ENCODE measurements at places on chromosomes 16 and 17.

- DNase-seq = peak; percentile 19
Observed at GRCh38 chr16:48542020-48542473, 67.9 kb downstream of the N4BP1 start.

GRCh38 chr17:7133424-7133823 lies 18.8 kb upstream of the ASGR2 start:
- peak; percentile 57 for DNase-seq

- DNase-seq = no peak
Observed at GRCh38 chr16:12392585-12393091, 411.0 kb downstream of the CPPED1 start.

- no peak for DNase-seq
Observed at GRCh38 chr16:49651996-49652395, 203.9 kb downstream of the ZNF423 start.

DNA sequence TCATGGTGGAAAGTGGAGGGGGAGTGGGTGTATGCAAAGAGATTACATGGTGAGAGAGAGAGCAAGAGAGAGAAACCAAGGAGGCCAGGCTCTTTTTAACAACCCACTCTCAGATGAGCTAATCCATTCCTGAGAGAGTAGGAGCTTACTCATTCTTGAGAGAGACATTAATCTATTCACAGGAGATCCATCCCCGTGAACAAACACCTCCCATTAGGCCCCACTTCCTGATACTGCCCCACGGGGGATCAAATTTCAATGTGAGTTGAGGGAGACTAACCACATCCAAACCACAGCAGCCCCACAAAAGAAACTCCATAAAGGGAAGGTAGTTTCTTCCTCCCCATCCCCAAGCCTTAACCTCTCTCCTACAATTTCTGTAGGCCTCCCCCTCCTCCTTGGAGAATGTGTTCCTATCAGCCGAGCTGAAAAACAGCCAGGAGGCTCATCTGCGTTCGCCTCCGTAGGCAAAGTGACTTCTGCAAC lies 450.0 kb downstream of the NPIPA7 start:
- DNase-seq = no peak

DNA sequence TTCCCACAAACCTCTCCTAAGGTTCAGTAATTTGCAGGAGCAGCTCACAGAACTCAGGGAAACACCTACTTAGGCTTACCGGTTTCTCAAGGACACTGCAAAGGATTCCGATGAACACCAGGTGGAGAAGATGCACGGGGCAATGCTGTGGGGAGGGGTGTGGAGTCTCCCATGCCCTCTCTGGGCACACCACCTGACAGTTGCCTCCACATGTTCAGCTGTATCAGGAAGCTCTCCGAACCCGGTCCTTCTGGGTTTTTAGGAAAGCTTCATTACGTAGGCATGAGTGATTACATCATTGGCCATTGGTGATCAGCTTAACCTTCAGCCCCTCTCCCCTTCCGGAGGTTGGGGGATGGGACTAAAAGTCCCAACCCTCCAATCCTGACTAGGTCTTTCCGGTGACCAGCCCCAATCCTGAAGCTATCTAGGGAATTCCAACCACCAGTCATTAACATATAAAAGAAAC lies 21.6 kb downstream of the C17orf58 start:
- no peak for DNase-seq
